ENCODE measurements at places on chromosomes 5 and 9.
A peak's percentile ranks its signal among the peaks of the same experiment; 100 is the strongest.

GRCh38 chr9:32171339-32171738 is 213.1 kb upstream of the ACO1 start:
- DNase-seq = no peak
- no peaks in the 10 kb centered on the region for H3K4me1 ChIP-seq
- no peak overlapping the region for H3K27ac ChIP-seq
- H3K4me3 ChIP-seq = no peak overlapping the region
- H3K36me3 ChIP-seq = no peaks in the 10 kb centered on the region
- no peaks in the 10 kb centered on the region for H3K27me3 ChIP-seq

- no peaks in the 10 kb centered on the region for H3K27me3 ChIP-seq
- H3K27ac ChIP-seq = no peak overlapping the region
- peaks cover 43% of the 10 kb centered on the region for H3K36me3 ChIP-seq
- peaks cover 4% of the 10 kb centered on the region for H3K4me1 ChIP-seq
These were observed 124.3 kb downstream of the SUSD1 start for GRCh38 chr9:112050544-112051475.

DNA sequence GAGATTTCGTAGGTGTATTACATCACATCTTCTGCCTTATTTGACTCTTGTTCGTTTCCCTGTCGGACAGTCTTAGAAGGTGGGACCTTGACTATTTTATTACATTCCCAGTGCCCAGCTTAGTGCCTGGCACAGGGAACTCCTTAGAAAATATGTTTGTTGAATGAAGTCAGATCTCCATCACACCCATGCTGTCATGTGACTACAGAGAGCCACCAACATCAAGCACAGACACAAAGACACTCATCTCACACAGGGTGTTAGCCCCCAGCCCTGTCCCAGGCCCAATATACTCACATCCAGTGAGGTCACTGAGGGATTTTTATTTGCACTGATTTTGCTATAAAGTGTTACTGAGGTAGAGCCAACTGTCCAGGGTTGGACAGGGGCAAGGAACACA is 692 bp upstream of the SRA1 start:
- H3K36me3 ChIP-seq = peaks cover 15% of the 10 kb centered on the region
- DNase-seq = no peak
- H3K4me1 ChIP-seq = peaks cover 44% of the 10 kb centered on the region
- no peak overlapping the region for H3K4me3 ChIP-seq

GRCh38 chr5:43643327-43643726 is 40.3 kb downstream of the NNT start:
- H3K36me3 ChIP-seq = peaks cover 53% of the 10 kb centered on the region
- H3K4me1 ChIP-seq = no peaks in the 10 kb centered on the region
- H3K27ac ChIP-seq = peak overlapping the region; percentile 9
- no peak for DNase-seq
- H3K4me3 ChIP-seq = no peak overlapping the region

GRCh38 chr5:142114687-142115086 is 6.1 kb downstream of the NDFIP1 start:
- DNase-seq = no peak
- H3K4me1 ChIP-seq = peaks cover 26% of the 10 kb centered on the region
- H3K27me3 ChIP-seq = no peaks in the 10 kb centered on the region

DNA sequence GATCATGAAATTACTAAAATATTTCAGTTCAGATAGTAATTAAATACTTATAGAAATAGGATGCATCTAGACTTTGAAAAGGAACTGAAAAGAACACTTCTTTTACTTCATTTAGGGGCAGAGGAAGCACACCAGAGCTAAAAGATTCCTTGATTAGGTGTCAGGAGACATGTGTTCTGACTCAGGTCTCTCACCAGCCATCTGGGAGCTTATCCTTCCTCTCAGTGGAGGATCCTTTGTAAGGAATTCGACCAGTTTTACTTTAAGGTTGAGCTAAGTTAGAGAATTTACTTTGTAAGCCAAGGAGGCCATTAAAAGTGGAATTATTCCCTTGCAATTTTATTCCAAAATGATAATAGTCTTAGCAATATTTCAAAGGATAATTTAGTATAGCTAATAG is 16.7 kb downstream of the VCAN start:
- DNase-seq = no peak
- no peak overlapping the region for H3K4me3 ChIP-seq
- H3K27ac ChIP-seq = no peak overlapping the region
- peaks cover 33% of the 10 kb centered on the region for H3K4me1 ChIP-seq
- H3K27me3 ChIP-seq = no peaks in the 10 kb centered on the region

Measured in CD14-positive monocyte (primary cell).